ENCODE measurements at places on chromosomes 3 and 15.

DNA sequence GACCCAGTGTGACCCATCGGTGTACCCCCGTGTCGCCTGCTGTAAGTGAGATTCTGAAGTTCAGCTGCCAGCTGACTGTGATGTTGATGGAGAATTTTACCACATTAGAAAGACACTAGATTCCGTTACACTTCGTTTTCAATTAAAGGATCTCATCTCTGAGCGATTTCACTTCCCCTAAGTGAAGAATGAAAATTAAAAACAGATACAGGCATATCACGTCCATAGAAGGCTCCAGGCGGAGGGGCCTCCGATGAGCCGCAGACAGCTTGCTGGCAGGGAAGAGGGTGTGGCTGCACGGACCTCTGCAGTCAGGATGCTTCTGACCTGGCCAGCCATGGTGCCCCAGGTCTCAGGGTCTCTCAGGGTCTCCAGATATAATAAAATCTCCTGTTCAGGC, 6.6 kb upstream of the CPN2 start:
- DNase-seq: no peak

DNA sequence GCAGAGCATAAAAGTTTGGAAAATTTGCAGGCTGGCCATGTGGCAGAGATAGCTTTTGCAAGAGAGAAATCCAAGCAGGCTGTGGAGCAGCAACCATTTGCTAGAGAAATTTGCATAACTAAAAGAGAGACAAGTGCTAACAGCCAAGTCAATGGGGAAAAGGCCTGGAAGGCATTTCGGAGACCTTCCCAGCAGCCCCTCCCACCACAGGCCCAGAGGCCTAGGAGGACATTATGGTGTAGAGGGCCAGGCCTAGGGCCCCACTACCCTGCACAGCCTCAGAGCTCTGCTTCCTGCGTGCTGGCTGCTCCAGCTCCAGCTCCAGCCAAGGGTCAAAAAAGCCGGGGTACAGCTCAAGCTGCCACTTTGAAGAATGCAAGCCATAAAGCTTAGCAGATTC, 82.7 kb downstream of the MYO5A start:
- no peak for DNase-seq

DNA sequence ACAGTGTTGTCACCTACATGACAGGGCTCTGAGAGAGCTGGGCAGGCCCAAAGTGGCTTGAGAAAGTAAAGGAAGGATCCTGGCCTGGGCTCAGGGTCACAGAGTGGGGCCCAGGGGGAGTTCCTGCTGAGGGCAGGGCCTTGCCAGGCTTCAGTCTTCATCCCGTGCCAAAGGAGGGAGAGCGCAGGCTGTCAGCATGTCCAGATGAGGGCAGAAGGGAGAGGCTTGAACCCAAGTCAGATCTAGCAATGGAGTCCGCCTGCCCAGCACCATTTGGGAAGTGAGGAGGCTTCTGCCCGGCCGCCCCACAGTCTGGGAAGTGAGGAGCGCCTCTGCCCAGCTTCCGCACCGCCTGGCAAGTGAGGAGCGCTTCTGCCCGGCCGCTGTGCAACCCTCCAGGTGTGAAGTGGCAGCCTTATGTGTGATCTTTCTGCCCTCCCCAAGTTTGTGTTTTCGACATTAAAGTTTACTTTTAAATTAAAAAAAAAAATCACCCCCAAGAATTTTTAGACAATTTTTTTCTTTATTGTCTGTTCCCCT, 303.6 kb upstream of the PROK2 start:
- no peak for DNase-seq

GRCh38 chr3:166685246-166685645, 694.9 kb downstream of the ZBBX start:
- no peak for DNase-seq

DNA sequence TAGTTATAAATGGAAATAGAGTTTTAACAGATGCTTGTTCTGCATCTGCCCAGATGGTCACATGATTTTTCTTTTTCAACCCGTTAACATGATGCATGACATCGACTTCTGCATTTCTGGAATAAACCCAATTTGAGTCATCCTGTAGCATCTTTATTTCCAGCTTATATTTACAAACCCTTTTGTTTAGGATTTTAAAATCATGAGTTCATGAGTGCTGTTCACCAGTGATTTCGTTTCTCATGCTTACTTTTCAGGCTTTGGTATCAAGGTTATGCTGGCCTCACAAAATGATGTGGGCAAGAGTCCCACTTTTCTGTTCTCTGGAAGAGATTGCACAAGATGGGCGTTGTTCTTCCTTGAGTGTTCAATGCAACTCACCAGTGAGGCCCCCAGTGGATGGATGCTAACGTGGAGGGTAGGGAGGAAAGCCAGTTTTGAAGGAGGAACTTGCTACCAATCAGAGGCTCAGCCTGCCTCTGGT, 5.2 kb downstream of the HRH1 start:
- DNase-seq: no peak

DNA sequence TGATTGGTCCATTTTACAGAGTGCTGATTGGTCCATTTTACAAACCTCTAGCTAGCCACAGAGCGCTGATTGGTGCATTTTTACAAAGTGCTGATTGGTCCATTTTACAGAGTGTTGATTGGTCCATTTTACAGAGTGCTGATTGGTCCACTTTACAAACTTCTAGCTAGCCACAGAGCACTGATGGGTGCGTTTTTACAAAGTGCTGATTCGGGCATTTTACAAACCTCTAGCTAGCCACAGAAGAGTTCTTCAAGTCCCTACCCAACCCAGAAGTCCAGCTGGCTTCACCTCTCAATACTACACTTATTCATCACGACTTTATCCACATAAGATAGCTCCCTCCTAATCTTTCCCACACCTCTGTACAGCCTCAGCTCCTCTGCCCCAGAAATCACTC, 899.8 kb downstream of the TUSC7 start:
- DNase-seq: no peak

GRCh38 chr3:151483961-151484520, 23.2 kb upstream of the IGSF10 start:
- DNase-seq: no peak

- DNase-seq: no peak
These were observed 104.7 kb upstream of the ROBO1 start for GRCh38 chr3:79872483-79872882.

GRCh38 chr3:184592371-184593219, 31.0 kb downstream of the EPHB3 start:
- DNase-seq: no peak

- no peak for DNase-seq
These were observed 21.5 kb upstream of the MYO1E start for GRCh38 chr15:59394166-59394661.

DNA sequence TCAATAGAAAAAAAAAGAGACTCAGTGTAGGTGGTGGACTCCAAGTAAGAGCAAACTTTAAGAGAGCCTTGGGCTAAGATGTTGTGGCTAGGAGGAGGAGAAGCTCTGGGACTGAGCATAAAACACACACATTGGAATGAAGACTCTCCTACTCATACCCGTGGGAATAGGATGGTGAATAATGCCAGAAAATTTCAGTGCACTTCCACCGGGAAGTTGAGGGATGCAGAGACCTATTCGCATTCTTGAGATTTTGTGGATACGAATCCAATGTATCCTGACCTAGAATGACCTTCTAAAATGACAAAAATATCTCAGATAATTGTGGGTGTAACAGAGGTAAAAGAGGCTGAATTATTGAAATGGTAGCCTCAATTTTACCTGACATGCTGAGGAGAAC, 388.7 kb upstream of the SGO1 start:
- no peak for DNase-seq

DNA sequence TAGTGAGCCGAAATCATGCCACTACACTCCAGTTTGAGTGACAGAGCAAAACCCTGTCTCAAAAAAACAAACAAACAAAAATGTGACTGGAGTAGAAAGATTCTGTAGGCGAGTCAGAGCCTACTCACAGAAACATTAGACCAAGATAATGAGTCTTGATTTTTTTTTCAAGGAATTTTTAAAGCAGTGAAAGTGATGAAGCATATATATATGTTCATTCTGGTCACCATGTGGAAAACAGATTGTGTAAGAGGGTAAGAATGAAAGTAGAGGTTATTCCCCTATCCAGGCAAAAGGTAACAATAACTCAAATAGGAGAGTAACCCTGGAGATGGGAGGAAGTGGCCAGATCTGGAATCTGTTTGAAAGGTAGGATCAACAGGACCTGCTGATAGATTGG, 26.2 kb upstream of the FHIT start:
- no peak for DNase-seq

GRCh38 chr3:48372377-48372770, 355 bp downstream of the FBXW12 start:
- peak; percentile 25 for DNase-seq

All from NCI-H1417 (cell line).